Neuronal stem cell (in vitro differentiated cells): ENCODE measurements at places on chromosomes 13 and 19.

DNA sequence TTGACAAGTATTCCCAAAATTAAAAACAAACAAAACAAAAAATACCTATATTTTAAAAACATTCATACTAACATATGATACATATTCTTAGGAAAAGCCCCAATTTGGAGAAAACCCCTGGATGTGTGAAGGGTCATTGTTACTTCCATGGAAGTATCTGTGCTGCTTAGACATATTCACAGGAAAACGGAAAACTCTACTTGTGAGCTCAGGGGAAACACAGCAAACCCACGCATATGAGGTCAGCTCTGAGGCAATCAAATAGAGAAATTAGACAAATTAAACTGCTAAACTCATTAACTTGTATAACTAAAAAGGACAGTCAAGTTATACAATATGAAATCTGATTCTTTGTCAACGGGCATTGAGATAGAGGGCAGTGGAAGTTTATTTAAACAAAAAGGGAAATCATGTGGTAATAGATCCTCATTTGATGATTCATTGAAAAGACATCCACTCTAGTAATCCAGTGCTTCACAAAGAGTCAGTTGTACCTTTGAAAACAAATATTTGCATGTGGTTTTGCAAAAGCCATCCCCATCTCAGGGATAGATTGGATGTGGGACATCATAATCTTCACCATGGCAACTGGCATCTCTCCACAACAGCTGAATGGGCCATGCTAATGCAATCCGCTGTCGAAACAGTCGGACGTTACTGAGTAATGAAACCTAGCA, 423.4 kb downstream of the ITGBL1 start:
- DNase-seq, result no peak

DNA sequence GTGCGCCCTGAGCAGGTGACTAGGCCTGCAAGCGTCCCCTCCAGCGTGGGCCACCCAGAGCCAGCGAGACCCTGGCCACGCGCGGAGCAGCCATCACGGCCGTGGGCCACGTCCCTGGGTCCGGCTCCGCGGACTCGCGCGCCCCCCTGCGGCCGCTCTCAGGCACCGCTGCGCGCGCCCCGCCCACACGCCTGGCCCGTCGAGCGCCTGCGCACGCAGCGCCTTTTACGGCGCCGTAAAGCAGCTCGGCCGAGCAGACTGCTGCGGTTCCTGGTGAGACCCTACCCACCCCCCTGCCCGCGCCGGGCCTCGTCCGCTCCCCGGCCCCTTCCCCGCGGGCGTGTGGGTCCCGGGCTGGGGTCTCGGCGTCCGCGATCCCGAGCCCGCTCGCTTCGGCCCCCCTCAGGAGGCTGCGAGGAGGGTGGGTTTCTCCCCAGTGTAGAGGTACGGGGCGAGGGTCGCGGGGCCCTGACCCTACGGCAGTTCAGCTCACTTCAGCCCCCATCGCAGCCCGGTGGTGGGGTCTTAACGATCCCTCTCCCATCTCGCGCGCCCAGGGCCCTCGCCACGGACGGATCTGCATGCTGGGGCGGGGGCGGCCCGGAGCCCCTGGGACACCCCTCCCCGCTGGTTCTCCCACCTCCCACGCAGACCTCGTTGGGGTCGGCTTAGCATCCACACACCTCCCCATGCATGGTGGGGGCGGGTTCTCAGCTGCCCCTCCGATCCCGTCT, at the start of gene TRAPPC5:
TSS of gene TRAPPC5 (plus strand) at position 228 of the 734 bp plus-strand sequence. CDS start 1,421 bp downstream, outside the sequence.
- peak; percentile 87 for DNase-seq

DNA sequence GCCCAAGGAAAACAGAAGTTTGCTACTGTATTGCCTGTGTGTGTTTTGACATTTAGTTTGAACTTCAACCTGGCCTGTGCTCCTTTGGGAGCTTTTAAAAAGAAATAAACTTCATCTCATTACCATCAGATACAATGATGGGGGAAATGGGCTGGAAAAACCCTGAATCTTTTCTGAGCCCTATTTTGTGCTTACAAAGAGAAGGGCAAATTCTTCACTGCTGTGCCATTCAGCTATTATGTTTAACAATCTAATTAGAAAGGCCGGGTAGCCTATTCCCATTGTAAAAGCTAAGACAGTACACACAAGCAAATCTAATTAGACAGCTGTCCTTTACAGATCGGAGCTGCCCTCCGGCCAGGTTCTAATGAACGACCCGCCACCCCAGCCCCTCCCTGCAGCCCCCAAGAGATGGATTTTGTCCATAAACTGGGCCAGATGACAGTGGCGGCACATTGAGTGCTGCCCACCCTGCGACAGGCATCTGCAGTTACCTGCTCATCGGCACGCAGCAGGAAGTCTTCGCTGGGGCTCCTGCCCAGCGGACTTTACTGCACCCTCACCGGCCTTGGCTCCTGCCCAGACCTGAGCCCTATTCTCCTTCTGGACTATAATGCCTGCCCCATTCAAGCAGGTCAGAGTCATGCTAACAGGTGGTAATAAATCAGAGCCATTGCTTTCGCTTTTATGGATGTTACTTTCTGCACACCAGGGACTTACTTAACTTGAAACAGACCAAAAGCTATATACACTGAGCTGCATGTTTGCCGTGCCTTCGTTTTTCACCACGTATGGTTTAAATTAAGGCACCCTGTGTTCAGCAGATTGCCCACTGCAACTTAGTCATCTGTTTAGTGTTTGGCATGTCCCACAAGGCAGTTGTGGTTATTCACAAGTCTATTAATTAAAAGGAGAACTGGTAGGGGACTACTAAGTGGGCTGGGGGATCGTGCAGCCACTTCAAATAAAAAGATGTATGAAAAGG, 549.6 kb downstream of the FGF9 start:
- peak; percentile 67 for DNase-seq

DNA sequence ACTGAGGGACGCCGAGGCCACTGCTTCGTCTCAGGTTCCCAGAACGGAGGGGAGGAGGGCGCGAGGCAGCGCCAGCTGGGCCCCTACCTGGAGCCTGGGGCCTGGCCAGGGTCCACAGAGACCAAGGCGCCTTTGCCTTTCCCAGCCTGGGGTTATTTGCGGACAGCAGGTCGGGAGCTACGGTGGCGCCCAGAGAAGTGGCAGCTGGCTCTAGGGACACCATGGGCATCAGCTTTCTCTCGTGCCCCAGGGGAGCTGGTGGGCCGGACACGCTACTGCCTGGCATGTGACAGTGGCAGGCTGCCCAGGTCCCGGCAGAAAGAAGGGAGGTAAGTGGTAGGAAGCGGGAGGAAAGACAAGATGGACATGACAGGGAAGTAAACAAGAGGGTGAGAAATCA, 19.0 kb downstream of the AKT2 start:
- no peak for DNase-seq
